ENCODE measurements at places on chromosomes 12 and 14. TPM values are rescaled to one million over a fixed set of nuclear protein-coding genes. Genes with fewer than 3 reads are reported as not detected.

DNA sequence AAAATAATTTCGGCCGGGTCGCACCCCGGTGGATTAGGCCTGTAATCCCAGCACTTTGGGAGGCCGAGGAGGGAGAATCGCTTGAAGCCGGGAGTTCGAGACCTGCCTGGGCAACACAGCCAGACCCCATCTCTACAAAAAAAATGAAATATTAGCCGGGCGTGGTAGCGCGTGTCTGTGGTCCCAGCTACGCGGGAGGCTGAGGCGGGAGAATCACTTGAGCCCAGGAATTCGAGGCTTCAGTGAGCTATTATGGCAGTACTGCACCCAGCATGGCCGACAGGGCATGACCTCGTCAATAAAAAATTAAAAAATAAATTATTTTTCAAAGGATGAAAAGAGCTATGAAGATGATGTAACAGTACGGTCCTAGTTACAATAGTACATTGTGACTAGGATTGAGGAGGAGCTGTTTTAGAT is 523 bp downstream of the GTF2H3 start:
- no peak for DNase-seq

DNA sequence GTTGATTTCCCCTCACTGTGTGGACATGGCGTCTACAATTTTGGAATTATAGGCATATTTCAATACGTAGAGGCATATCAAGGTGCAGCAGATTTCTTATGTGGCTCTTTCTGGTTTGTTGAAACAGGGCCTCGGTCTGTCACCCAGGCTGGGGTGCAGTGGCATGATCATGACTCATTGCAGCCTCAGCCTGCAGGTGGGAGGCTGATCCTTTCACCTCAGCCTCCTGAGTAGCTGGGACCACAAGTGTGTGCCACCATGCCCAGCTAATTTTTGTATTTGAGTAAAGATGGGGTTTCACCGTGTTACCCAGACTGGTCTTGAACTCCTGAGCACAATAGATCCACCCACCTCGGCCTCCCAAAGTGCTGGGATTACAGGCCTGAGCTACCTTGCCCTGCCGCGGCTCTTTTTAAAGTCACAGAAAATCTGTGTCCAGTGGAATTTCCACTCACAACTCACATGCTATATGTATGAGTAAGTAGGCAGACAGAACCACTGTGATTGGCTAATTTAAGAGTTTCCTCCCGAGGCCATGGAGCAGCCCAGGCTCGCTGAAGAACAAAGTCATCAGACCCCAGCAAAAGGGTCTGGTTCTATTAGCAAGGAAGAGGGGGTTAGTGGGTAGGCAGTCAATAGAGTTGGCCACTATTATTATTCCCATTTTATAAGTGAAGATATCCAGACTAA is 9.1 kb downstream of the GNG2 start:
- no peak for DNase-seq

- no peak for DNase-seq
Observed at GRCh38 chr14:77077040-77077439, 21.0 kb upstream of the CIPC start.

- DNase-seq = no peak
Observed at GRCh38 chr12:125518074-125518473, 452.8 kb downstream of the AACS start.

DNA sequence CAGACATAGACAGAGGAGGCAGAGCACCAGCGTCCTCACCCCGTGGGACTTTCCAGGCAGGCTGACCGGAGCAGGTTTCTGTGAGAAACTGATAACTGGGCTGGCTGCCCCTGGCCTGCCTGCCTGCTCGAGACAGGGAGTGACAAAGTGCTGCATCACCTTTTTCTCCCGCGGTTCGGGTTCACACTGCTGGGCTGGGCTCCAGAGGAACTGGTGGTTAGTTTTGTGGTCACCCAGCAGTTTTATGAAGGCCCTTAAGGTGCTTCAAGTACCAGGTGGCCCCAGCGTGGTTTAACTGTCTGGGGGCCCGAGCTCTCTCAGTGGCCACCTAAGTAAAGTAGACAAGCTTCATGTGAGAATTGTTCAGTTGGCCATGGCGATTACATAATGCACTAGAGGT is 1073.6 kb downstream of the BCL11B start:
- no peak for DNase-seq

GRCh38 chr14:31965071-31965734 is 111.9 kb upstream of the ARHGAP5 start:
- DNase-seq = no peak

- DNase-seq = no peak
Observed at GRCh38 chr14:26597071-26597588, 703 bp downstream of the NOVA1 start.

GRCh38 chr12:96218989-96219678 is 25.0 kb downstream of the ELK3 start:
- no peak for DNase-seq

- no peak for DNase-seq
Observed at GRCh38 chr12:34379142-34379541, 356.8 kb downstream of the ALG10 start.

DNA sequence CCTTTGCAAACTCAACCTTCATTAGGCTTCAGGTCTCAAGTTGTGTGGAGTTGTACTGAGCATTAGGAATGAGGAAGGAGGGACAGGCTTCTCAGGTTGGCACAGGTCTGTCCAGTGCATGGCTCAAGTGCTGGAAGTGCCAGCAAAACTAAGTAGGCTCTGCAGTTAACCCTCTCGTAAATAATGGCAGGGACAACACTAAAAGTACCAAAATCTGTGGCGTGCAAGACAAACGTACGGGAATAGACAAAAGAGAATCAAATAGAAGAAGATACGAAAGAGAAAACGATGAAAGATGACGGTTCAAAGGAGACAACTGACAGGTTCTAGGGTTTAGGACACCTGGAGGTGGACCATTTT is 612 bp downstream of the TRAPPC6B start:
- no peak for DNase-seq

DNA sequence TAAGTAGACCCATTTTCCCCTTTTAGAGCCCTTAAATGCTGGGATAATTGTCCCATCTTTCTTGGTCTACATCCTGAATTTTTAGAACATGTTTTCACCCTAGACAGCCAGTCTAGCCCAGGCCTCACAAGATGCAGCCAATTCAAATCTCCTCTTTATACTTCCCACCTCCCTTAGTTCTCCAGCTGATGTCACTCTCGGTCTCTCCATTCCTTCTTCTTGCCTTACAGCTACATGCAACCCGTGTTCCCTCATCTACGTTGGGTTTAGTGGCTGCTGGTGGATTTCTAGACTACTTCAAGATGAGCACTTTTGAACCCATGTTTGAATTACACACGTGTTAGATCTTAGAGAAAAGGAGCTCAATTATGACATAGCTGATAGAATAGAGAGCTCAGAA is 132.0 kb downstream of the PPM1H start:
- no peak for DNase-seq

DNA sequence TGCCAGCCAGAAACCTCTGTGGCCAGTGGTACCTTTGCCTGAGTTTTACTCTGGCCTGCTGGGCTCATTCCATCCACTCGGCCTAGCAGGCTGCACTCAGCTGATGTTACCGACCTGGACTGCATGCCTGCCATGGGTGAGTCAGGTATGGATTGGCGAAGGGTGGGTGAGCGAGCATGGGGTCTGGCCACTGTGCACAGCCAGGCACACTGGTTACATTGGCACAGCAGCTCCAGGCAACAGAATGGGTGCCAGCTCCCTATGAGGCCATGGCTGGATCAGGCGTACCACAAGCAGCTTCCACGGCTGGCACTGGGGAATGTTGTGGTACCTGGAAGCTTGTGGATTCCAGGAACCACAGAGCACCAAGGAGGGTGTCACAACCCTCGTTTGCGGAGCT is 685.7 kb downstream of the SLC16A7 start:
- DNase-seq = no peak

- DNase-seq = no peak
Observed at GRCh38 chr14:70685474-70686197, 43.9 kb downstream of the TTC9 start.

DNA sequence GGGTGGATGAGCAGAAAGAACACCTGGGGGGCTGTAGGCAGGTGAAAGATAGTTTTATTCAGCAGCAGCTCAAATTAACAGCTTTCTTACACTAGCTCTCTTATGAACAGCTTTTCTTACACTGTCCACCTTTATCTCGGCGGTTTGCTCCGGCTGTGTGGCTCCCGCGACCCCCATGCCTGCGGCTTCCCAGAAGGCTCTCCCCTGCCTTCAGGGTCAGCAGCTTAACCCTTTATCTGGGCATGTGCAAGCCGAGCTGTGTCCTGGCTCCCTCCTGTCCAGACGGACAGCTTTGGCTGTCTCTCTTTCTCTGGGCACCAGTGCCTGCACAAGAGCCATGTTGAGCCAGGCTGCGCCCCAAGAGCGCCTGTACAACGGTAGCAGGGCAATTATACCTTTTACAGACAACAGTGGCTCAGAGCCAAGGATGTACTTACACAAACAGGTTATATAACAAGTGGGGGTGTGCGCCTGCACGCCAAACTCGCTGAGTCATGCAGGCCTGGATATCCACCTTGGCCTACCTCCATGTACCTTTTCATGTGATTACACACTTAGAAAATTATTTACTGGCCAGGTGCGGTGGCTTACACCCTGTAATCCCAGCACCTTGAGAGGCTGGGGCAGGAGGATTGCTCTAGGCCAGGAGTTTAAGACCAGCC is 28.5 kb upstream of the KLHL42 start:
- DNase-seq = no peak

- no peak for DNase-seq
Observed at GRCh38 chr14:57161583-57162234, 107.0 kb downstream of the EXOC5 start.

- DNase-seq = no peak
Observed at GRCh38 chr12:28563936-28564335, 373.7 kb downstream of the CCDC91 start.

- no peak for DNase-seq
Observed at GRCh38 chr12:113170926-113171325, 14.4 kb downstream of the DDX54 start.

DNA sequence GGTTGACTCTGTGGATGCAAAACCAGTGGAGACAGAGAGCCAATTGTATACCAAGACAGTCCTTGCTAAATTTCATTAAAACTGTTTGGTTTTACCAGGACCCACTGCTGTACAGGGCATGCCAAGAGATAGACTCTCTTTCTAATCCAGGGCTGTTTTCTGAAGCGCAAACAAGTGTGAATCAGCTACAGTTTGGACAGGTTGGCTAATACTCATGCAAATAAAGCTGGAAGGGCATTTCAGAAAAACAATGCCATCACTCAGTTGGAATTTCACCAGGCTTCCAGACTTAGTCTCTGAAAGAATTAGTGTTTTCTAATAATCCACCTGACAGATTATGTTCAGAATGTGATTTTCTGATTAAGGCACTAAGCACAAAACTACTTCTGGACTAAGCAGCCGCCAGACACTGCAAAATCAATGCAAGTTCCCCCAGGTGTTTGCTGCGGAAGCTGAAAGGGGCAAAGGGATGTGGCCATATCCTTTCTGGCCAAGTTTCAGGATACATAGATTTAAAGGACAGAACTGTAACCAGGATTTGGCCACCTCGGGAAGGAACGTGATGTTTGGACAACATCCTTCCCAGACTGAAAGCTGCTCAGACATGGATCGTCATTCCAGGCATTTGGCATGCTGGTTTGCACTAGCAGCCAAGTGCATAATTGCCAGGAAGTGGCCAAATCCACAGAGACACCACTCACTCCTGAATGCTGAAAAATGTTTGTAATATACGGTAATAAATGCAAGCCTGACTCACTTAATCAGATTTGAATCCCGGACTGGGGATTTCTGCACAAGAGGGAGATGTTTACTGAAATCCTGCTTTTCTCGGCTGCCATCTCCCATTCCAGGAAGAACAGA is 32.0 kb upstream of the CDKN3 start:
- DNase-seq = peak; percentile 55

GRCh38 chr14:103593577-103593976 is 30.8 kb downstream of the COA8 start:
- no peak for DNase-seq

GRCh38 chr12:6307529-6307928 is 3.0 kb upstream of the PLEKHG6 start:
- no peak for DNase-seq

GRCh38 chr12:50032854-50033581 is 7.7 kb upstream of the RACGAP1 start:
- DNase-seq = no peak

DNA sequence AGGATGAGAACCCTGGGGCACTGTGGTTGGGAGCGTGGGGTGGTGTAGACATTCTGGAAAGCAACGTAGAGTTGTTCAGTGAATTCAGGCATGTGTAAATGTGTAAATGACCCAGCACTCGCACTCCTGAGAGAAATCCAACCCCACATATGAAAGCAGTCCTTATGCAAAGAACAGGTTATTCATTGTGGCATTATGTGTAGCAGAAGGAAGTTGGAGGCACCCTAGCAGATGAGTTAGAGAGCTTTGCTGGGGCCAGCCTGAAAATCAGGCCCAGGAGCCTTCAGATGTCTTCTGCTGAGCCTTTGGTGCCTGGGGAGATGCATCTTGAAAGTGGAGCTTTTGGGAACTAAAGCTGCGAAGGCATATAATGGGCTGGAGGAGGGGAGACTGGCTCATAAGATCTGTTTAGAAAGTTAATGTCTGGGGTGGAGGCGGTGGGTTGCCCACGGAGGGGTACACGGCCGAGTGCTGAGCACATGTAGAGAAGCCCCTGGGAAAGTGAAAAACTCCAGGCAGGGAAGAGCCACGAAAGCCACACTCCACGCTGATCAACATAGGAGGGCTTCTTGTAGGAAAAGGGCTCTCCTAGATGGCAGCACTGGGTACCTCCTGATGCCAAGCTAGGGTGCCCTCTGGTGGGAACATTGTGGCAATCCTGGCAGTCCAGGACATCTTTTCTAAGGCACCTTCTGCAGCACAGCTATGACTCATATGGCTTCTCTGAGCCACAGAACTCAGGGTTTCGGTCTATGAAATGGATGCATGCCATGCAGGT is 6.0 kb upstream of the KRT83 start:
- peak; percentile 80 for DNase-seq

GRCh38 chr12:74185360-74185759 is 352.3 kb upstream of the ATXN7L3B start:
- DNase-seq = no peak

GRCh38 chr12:124482901-124483799 is 84.3 kb downstream of the NCOR2 start:
- no peak for DNase-seq

The MYBPC1 gene
- not detected for total RNA-seq

The TSPAN8 gene
- total RNA-seq = 0.18 TPM

The CYP27B1 gene
- total RNA-seq = 0.35 TPM

The CIT gene
- 29.7 TPM for total RNA-seq

The VASH1 gene
- total RNA-seq = 104 TPM

The HOXC12 gene
- not detected for total RNA-seq

The PAN2 gene
- total RNA-seq = 10.6 TPM

The TMPO gene
- 191 TPM for total RNA-seq

The ESPL1 gene
- total RNA-seq = 14.6 TPM

The ZBTB42 gene
- 3.9 TPM for total RNA-seq

The A2ML1 gene
- total RNA-seq = 0.18 TPM

The KRT4 gene
- not detected for total RNA-seq

The PIGH gene
- 8.0 TPM for total RNA-seq

The KRT2 gene
- total RNA-seq = not detected

The HSPB8 gene
- 8.7 TPM for total RNA-seq

The C12orf75 gene
- 54.6 TPM for total RNA-seq

The KRT6C gene
- total RNA-seq = 0.07 TPM

The KCNA5 gene
- not detected for total RNA-seq
